Melanocyte of skin (primary cell): ENCODE measurements at places on chromosomes 3 and 15. TPM values are rescaled to one million over a fixed set of nuclear protein-coding genes. Genes with fewer than 3 reads are reported as not detected.

TERC gene
- total RNA-seq, result 589 and 737 TPM in 2 replicates

CD86 gene
- total RNA-seq, result not detected in 2 replicates

SHC4 gene
- 65.9 and 72.9 TPM in 2 replicates for total RNA-seq

PLSCR2 gene
- 1.0 TPM in 1 of 2 replicates, not detected in the other for total RNA-seq

RHO gene
- not detected in 2 replicates for total RNA-seq

UROC1 gene
- total RNA-seq, result not detected in 2 replicates

JMJD7 gene
- 2.2 and 2.4 TPM in 2 replicates for total RNA-seq

CSNK1G1 gene
- total RNA-seq, result 36.8 and 56.7 TPM in 2 replicates

IL17RB gene
- total RNA-seq, result under 0.01 and 0.15 TPM in 2 replicates
